MG63 (cell line): ENCODE measurements at places on chromosomes 16 and 17. TPM values are rescaled to one million over a fixed set of nuclear protein-coding genes. Genes with fewer than 3 reads are reported as not detected.

- no peak for DNase-seq
Observed at GRCh38 chr17:66548659-66549310, 246.4 kb downstream of the PRKCA start.

- peak; percentile 45 for DNase-seq
Observed at GRCh38 chr17:74746376-74746775, 2.1 kb upstream of the NHERF1 start.

Gene ZFP3
- 0.40 and 1.4 TPM in 2 replicates for total RNA-seq

DNA sequence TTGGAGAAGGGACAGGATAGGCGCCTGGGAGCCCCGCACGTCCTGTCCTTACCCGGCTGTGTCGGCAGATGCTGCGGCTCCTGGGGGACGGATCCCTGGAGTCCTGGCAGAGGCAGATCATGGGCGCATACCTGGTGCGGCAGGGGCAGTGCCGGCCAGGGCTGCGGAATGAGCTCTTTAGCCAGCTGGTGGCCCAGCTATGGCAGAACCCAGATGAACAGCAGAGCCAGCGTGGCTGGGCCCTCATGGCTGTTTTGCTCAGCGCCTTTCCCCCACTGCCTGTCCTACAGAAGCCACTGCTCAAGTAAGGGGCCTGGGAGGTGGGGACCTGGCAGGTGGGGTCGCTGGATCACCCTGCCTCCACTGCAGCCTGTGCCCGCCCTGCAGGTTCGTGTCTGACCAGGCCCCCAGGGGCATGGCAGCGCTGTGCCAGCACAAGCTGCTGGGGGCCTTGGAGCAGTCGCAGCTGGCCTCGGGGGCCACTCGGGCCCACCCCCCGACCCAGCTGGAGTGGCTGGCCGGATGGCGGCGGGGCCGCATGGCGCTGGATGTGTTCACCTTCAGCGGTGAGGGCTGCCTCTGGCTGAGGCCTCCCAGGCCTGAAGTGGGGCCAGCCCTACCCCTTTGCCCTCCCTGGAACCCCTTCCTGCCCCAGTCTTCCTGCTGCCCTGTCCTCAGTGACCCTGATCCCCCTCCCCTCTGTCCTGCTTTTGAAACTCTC, 20.2 kb upstream of the SMIM5 start:
- DNase-seq, result no peak

GRCh38 chr17:55900188-55900587, 149.3 kb downstream of the PCTP start:
- DNase-seq, result no peak

- no peak for DNase-seq
Observed at GRCh38 chr16:77820340-77820739, 32.0 kb downstream of the VAT1L start.

Gene PITPNM3
- total RNA-seq, result 1.4 and 2.0 TPM in 2 replicates

Gene KRT32
- total RNA-seq, result 0.72 TPM in 1 of 2 replicates, not detected in the other

- no peak for DNase-seq
Observed at GRCh38 chr17:39867084-39867879, 720 bp upstream of the ZPBP2 start.

- DNase-seq, result no peak
Observed at GRCh38 chr16:21584817-21585216, 14.6 kb upstream of the METTL9 start.

Gene LGALS9C
- not detected in 2 replicates for total RNA-seq

GRCh38 chr16:35391328-35391727, 1931.9 kb downstream of the TP53TG3F start:
- peak; percentile 34 for DNase-seq
